ENCODE measurements at places on chromosomes 5 and 9.

GRCh38 chr5:1722877-1723276 lies 76.8 kb downstream of the MRPL36 start:
- no peak for DNase-seq

DNA sequence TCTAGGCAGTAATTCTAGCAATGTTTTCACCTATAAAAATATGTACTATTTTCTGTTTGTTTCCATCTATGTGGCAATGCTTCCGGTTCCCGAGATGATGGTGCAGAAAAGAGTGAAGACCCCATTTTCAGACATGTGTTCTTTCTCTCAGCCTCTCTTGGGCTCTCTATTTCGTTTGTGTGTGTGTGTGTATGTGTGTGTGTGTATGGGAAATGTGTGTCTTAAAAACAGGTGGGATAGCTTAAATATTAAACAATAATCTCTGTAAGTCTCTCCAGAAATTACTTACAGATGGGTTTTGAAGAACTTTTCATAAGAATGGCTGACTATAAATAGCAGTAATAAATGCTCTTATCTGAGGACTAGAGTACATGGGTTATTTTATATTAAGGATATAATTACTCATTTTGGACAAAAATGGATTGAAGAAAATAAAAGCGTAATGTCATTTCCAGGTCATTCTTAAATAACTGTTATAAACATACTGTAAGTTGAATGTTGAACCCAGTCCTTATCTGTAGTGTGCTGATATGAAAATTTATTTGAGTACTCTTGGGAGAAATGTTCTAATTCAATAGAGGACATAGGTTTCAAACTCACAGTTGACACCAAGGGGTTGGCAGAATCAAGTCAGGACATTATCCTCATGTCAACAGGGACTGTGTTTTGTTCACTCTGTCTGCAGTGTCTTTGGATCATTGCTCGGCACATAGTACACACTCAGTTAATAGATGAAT lies 31.1 kb downstream of the PCSK5 start:
- no peak for DNase-seq

- peak; percentile 21 for DNase-seq
These were observed 3.4 kb downstream of the LMNB1 start for GRCh38 chr5:126780165-126780827.

DNA sequence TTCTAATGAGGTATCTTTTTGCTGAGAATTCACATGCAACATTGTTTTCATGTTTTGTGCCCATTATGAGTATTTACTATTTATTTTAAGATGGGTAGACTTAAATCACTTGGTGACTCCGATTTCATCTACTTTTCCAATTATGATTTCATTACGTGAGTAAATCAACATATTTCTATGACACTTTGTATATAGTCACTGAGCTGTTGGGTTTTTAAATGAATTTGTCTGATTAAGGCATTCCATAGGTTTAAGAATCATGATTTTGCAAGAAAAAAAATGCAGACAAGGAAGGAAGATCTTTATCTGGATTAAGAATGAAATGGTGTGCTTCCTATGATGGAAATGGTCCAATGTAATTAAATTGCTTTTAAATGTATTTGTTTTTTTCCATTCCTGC lies 661.9 kb downstream of the ANXA1 start:
- DNase-seq, result no peak

DNA sequence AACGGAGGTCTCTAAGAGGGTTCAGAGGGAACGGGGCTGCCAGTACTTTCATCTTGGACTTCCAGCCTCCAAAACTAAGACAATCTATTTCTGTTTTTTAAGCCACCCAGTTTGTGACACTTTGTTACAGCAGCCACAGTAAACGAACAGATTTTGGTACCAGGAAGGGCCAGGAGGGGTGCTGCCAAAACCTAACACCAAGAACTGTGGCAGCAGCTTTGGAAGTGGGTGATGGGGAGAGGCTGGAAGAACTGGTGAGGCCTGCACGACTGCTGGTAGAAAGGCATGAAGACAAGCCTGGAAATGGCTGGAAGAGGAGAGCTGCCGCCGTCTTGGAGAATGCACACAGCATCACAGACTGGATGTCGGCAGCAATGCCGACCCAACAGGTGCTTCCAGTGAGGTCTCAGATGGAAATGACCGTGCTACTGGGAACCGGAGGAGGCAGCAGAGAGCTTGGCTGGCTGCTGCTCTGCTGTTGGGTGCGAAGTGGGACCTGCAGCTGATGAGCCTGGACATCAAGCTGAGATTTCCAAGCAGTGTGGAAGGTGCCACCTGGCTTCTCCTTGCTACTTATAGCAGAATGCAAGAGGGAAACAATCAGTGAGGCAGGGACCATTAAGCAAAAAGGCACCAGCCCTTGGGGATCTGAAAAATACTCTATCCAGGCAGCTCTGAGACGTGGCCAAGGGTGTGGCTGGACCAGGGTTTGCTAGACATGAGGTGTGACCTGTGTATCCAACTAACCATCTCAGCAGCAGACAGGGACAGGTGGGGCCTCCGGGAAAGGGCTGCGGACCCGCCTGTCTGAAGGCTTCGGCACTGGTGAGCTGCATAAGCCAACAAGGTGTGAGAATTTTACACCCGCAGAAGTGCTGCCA lies 4.7 kb upstream of the TMEM210 start:
- DNase-seq, result no peak

DNA sequence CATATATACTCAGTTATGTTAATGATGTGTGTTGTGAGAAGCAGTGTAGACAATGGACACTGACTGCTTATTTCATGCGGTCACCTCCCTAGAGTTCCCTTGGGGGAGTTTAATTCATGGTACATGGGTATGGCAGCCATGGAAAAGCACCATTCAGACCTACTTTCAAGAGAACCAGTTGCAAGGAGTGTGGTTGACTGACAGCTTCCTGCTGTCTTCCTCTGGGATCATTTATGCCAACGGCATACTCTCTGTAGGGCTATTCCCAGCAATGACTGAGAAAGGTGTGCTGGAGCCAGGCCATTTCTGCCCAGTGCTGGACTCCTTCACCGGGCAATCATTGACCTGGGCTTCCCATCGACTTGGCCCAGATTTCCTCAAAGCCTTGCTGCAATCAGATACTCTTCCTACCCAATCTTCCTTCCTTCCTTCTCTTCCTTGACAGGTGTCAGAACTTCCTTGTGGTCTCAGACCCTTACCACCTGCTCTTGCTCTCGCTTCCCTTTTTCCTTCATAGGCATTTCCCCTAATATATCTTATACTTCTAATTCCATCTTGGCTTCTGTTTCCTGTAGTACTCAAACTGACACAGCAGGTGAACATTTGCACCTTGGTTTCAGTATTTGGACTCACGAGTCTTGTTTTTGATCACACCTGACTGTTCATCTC lies 3.4 kb upstream of the CLINT1 start:
- no peak for DNase-seq

GRCh38 chr9:33676746-33677505 lies 118.4 kb upstream of the PRSS3 start:
- no peak for DNase-seq
